ENCODE measurements at places on chromosomes 11 and 22.

DNA sequence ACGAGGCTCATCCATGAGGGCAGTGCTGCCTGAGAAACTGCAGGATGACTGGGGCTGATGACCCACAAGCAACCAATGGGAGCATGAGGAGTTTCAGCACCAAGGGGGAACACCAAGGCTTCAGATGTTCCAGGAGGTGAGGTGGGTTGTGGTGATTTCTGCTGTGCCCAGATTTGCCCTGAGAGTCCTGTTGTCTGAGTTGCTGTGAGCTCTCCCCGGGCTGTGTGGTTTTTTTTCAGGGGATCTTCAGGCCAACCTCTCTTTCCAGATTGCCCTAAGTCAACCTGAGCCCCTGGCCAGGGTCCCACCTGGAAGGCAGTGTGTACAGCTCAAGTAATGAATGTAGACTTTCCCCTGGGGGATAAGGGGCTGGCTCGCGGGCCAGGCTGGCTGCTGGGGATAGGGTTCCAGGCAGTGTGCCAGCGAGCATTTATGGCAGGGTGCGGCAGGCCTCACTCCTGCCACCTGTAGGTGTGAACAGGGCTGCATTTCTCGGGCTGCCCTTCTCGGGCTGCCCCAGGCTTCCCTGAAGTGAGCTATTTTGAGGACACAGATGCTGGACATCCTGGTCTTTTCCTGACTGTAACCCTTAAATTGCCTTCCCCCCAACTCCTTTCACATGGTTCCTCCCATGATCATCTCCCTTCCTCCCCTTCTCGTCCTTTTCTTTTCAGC, 9.8 kb downstream of the SLC22A6 start:
- no peak for DNase-seq

GRCh38 chr11:15501566-15501965, 386.8 kb downstream of the INSC start:
- no peak for DNase-seq

- no peak for DNase-seq
Measured at GRCh38 chr22:37709445-37709765, 12.6 kb downstream of the TRIOBP start.

DNA sequence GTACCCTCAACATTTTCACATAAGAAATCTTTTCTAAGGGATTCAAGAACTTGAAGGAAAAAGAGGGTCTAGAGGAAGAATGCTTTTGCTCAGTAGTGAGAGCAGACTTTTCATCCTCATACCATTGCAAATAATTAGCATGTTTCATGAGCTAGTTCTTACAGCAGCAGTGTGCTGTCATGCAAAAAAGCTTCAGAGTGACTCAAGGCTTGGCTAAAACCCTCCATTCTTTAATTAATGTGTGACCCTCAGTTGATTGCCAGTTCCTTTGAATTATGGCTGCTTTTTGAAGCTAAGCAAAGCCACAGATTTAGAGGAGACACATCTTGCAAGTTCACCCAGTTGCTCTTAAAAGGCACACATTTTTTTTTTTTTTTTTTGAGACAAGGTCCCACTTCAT, 36.6 kb upstream of the PCF11 start:
- no peak for DNase-seq

DNA sequence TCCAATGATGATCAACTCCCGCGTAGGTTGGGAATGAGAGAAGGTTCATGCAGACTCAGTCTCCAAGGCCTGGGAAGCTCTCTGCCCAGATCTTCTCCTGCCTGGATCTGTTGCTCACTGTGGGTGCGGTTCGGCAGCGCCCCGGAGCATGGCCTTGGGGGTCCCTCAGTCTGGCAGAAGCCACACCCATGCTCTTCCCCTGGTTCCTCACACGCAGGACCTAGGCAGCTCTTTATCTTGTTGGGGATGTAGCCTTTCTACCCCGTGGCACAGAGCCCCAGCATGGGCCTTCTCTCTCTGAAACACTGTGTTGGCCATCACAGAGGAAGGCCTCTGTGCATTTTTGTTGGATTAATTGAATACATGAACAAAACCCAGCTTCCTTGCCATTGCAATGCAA, 1461.6 kb downstream of the BRD1 start:
- DNase-seq, result no peak

GRCh38 chr11:73981051-73981805, 1.4 kb downstream of the UCP2 start:
- DNase-seq, result no peak

- no peak for DNase-seq
Measured at GRCh38 chr11:77171885-77172665, 44.0 kb downstream of the MYO7A start.

- DNase-seq, result no peak
Measured at GRCh38 chr11:19393941-19394340, 153.2 kb upstream of the E2F8 start.

GRCh38 chr11:16745950-16746605, 7.6 kb downstream of the C11orf58 start:
- no peak for DNase-seq

- no peak for DNase-seq
Measured at GRCh38 chr11:37774441-37774840, 1176.4 kb upstream of the RAG2 start.

GRCh38 chr11:45924036-45924915, 1.8 kb downstream of the LARGE2 start:
- no peak for DNase-seq

DNA sequence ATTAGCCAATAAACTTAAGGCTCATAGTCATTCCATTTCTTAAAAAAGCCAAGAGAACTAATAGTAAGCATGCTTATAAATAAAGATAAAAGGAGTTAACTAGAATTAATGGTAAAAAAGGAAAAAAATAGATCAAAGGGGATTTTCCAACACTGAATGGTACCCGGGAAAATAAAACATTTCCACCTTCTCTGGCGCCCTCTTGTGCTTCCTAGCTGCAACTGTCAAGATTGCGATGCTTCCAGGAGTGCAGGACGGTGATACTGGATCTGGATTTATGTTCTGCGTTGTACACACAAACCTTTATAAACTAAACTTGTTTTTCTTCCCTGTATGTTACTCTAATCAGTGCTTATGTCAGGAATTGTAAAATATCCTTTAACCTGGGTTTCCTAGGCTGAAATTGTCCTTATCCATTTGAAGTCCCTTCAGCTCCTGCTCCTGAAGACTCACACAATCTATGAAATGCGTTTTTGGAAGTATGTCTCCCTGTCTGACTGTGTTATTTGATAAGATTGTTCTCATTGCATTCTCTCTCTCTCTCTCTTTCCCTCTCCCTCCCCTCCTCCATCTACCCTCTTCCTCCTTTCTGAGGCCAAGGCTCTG, 9.6 kb upstream of the HTATIP2 start:
- no peak for DNase-seq

GRCh38 chr22:21038405-21038804, 6.0 kb upstream of the SLC7A4 start:
- no peak for DNase-seq

DNA sequence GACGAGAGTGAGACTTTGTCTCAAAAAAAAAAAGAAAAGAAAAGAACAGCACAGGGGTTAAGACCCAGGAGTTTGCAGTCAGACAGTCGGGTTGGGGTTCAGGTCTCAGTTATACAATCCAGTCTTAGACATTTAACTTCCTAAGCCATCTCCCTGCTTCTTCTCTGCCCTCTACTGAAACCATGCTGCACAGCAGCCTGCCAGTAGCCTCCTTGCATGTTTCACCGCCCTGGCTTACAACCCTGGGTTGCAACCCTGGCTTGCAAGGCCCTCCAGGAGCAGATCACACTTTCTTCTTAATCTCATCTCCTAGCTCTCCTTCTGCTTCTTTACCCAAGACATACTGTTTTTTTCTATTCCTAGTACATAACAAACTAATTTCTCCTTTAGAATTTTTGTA, 5.9 kb upstream of the B3GAT3 start:
- DNase-seq, result no peak

- no peak for DNase-seq
Measured at GRCh38 chr11:47979378-47980087, 826 bp upstream of the PTPRJ start.

DNA sequence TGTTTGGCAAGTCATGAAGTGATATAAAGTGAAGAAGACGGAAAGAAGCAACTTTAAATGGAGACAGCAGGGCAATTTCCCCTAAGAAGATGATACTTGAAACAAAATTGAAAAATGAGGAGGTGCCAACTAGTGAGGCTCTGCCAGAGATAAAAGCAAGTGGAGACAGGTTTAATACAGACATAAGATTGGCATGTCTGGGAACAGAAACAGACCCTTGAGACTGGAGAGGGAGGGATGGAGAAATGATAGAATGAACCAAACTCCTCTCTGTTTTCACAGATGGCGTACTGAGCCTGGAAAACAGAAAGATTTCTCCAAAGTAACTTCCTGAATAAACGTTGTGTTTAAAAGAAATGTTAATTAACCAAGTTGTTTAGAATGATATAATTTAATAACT, 354.5 kb upstream of the ANO5 start:
- no peak for DNase-seq
